ENCODE measurements at places on chromosomes 1 and 21.
A peak's percentile ranks its signal among the peaks of the same experiment; 100 is the strongest.

DNA sequence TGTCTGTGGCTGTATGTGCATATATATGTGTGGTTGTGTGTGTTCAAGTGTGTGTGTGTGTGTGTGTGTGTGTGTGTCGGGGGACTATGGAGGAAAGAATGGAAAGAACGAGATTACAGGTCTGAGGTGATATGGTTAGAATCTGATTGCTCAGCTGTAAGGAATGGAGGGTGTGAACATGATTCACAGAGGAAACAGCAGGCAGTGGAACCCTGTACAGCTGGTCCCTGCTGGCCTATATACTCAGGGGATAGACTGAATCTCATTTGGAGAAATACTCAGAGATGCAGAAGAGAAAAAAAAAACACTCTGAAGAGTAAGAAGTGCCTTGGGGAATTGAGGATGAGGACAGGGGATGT lies 180.1 kb upstream of the ESRRG start:
- DNase-seq: no peak

DNA sequence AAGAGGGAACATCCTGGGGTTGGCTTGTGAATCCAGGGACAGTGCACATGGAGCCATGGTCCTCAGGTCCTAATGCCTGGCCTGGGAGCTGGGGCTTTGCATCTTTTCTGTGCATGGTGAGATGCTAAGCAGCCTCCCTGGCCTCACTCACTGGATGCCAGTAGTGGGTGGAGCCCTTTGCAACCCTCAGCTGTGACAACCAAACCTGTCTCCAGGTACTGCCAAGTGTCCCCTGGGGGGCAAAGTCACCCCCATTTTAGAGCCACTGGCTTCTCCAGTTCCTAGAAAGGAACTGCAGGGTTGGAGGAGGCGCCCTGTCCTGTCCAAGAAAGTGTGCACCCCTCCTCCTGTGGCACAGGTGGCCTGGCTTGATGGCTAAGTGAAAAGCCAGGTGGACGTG lies 44.6 kb upstream of the GRIK3 start:
- DNase-seq: no peak

- no peak for DNase-seq
Observed at GRCh38 chr1:64874666-64875065, 91.7 kb downstream of the JAK1 start.

- DNase-seq: no peak
Observed at GRCh38 chr21:26457817-26458216, 115.3 kb downstream of the CYYR1 start.

DNA sequence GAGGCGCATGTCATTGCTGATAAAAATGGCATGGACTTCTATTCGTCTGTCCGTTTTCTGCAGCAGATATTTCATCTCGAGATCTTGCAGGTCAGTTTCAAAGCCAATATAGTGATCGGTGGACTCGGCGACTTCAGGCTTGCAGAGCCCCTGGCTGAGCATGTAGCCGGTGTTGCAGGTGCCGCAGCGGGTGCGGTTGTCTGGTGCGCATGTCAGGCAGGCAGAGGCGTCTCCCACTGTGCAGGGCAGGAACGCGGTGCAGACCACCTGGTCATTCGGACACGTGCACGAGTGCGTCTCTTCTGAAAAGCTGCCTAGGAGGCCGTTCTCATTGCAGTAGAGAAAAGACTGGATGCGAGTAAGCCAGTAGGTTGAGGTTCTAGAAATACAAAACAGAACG lies 378.9 kb downstream of the BRINP3 start:
- no peak for DNase-seq

- DNase-seq: no peak
Observed at GRCh38 chr1:73593364-73593763, 604.6 kb downstream of the LRRIQ3 start.

DNA sequence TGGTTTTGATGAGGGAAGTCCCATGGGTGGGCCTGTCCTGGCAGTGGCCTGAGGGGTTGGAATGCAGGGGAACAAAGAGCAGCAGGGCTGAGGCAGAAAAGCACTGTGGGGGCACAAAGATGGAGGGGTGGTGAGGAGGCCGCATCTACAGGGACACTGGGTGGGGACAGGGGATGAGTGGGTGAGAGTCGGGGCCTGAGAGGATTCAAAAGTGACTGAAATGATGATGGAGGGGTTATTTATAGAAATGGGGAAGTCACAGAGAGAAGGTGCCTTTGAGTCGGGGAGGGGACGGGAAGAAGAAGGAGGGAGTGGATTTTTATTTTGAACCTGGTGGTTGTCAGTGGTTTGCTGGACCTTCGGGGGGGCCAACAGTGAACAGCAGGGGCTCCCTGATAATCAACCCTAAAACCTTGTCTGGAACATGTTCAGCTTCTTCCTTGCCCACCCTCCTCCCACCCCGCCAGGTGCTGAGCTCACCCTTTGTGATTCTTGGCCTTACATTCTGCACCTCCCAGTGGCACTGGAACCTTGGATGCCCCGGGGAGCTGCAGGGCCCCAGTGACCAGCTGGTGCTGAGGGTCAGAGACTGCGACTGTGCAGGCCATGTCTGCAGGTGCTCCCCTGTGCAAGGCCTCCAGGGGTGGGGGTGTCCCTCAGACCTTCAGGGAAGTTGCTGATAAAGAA lies 42.9 kb downstream of the IER5 start:
- no peak for DNase-seq

GRCh38 chr1:211133393-211133835 lies 534 bp downstream of the KCNH1 start:
- DNase-seq: no peak

DNA sequence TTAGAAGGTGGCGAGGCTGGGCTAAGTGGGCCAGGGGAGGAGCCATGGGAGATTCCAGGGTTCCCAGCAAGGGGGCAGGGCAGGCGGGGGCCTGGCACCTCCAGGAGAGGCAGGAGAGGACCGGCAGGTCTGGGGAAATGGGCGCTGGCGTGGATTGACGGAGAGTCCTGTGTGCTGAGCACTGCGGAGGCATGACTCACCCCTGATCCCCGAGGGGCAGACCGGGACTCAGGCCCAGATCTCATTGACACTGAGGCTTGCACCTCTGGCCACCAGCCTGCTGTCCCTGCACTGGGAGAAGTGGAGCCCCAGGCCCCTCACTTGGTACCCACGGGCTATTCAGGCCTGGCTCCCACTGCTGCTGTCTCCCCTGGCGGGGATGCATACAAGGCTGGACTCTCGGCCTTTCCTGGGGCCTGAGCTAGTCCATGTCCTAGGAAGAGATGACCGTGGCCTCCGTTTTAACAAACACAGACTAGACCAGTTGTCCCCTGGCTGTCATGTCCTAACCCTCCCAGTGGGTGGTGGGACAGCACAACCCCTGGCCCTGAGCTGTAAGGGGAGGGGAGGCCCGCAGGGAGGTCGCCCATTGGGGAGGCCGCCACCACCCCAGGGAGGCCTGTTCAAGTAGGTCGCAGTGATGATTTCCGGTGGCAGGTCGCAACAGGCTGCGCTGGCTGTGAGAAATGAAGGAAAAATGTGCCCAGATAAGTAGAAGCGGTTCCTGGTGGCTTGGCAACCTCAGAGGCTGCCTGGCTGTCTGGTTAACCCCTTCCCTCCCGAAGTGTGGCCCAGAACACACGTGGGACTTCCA lies 39.7 kb downstream of the RIPK4 start:
- DNase-seq: no peak

DNA sequence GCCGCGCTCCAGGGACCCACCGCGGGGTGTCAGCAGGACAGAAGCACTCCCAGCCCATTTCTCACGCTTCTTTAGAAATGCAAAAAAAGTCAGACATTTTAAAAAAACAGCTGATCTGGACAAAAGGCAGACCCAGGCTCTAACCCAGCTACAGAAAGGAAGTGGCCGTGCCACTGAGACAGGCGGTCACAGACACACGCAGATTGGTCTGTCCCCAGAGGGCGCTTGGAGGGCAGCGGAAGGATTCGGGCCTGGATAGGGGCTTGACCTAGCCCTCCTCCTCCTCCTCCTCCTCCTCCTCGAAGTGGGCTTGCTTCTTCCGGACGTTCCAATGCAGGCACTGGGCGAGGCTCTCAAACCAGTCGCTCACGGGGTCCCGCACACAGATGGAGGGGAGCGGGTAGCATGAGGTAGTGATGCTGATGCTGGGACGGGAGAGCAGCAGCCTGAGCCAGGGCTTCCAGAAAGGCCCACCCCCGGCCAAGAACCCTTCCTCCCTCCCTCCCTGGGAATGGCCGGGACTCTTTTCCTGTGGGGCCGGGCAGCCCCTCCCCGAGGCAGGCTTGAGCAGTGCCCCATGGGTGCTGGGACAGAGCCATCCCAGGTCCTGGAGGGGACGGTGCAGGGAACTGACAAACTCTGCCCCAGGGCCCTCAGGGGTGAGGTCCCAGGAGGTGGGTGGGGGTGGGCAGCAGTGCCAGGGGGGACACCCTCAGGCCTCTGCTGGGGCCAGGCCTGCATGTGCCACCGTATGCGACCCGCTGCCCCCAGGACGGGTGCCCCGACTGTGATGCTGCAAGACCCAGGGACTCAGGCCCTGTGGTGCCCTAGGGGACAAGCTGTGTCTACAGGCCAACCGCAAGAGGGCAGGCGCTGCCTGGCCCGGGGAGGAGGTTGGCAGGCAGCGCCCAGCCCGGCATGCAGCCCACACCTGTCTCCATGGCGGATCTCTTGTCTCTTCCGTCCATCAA lies 25.3 kb downstream of the NADK start:
- DNase-seq: no peak

- no peak for DNase-seq
Observed at GRCh38 chr1:168974611-168975010, 131.9 kb upstream of the ATP1B1 start.

- no peak for DNase-seq
Observed at GRCh38 chr1:42168763-42169162, 4.2 kb upstream of the GUCA2A start.

- no peak for DNase-seq
Observed at GRCh38 chr1:206666954-206667665, 17.6 kb upstream of the MAPKAPK2 start.

DNA sequence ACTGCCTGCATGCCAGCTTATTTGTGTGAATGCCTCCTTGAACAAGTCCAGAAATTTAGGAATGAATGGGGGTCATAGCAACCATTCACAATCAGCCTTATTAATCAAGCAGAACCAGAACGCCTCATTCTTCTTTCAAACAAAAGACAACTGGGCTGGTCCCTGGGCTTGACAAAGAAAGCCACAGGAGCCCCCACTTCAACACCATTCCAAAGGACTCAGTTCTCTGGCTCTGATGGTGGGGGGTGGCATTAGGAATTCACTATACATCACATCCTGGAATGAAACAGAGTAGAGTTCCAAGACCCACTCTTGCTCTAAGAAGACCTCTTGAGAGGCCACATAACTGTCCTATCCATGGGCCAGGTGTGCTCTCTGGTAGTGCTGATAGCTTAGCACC lies 186.6 kb upstream of the ST6GALNAC5 start:
- DNase-seq: no peak

DNA sequence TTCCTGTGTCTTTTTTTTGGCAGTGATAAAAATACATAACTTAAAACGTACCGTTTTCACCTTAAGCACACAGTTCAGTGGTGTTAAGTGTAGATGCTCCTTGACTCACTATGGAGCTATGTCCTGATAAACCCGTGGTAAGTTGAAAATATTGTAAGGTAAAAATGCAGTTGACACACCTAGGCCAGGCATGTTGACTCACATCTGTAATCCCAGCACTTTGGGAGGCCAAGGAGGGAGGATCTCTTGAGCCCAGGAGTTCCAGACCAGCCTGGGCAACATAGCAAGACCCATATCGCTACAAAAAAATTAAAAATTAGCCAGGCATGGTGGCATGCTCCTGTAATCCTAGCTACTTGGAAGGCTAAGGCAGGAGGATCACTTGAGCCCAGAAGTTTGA lies 73.6 kb upstream of the COG2 start:
- no peak for DNase-seq

- DNase-seq: peak; percentile 18
Observed at GRCh38 chr1:246785494-246786111, 61.4 kb downstream of the SCCPDH start.

- DNase-seq: no peak
Observed at GRCh38 chr1:179142889-179143299, 61.0 kb downstream of the TOR3A start.

DNA sequence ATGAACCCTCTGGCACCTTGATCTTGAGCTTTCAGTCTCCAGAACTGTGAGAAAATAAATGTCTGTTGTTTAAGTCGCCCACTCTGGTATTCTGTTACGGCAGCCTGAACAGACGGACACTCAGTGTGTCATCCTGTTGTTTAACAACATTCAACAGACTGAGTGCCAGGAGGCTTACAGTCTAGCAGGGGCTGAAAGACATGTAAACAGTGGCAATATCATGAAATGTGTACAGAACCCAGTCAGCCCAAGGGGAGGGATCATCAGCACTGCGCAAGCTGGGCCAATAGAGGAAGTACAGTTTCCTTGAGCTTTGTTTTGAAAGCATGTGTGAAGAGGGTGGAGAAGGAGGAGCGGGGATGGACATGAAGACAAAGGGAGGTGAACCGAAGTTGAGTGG lies 13.6 kb downstream of the DIP2A start:
- no peak for DNase-seq

GRCh38 chr1:157658571-157658970 lies 42.0 kb downstream of the FCRL3 start:
- DNase-seq: no peak

DNA sequence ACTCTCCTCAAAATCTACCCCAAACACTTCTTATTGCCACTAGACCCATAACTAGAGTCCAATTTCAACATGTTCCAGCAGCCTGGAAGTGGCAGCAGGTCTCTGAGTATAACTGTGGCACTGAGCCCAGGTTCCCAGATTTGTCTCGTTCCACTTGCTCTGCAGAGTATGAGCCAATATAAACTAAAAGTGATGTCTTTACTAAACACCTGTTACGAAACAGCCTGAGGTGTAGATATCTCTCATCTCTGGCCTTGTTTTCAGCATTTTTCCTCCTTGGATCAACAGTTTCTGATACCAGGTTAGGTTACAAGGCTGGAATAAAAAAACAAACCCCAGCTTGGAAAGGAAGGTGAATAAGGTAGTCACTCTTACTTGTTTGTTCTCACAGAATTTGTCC lies 25.2 kb upstream of the PRDX6 start:
- DNase-seq: no peak

- no peak for DNase-seq
Observed at GRCh38 chr21:17848228-17848627, 29.1 kb upstream of the C21orf91 start.

GRCh38 chr1:25958465-25958864 lies 39.4 kb downstream of the PAFAH2 start:
- DNase-seq: no peak

DNA sequence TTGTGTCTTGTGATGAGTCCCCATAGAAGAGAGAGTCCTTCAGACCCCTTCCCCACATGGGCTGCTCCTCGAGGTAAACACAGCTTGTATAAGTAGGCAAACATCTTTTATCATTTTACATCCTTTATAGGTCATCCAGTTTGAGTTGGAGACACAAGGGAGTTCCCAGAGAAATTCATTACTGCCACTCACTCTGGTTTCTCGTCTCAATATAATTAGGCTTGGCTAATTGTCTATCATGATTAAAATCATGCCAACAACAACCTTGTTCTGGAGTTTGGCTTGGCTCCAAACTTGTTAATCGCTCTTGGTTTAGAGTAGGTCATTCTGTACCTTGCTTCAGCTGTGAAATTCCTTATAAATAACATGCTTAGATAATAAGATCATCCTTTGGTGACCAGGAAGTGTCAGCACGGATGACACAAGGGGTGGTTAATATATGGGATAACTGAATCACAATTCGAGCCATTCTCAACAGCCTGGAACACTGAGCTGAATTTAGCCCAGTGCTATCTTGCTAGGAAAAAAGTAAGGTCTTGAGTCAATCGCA lies 70.7 kb upstream of the DAB1 start:
- DNase-seq: no peak

All from activated naive CD4-positive, alpha-beta T cell (primary cell).